Lung (tissue), 17 donors: ENCODE measurements at places on chromosomes 5 and 9. TPM values are rescaled to one million over a fixed set of nuclear protein-coding genes. Genes with fewer than 3 reads are reported as not detected.

Gene LTC4S
- 25.3 TPM for total RNA-seq

Gene ESM1
- total RNA-seq, result 3.8 TPM

- H3K4me1 ChIP-seq, result no peaks in the 10 kb centered on the region
- no peak for DNase-seq
- H3K4me3 ChIP-seq, result no peak overlapping the region
- no peaks in the 10 kb centered on the region for H3K36me3 ChIP-seq
These were observed 214.5 kb downstream of the SEMA5A start for GRCh38 chr5:9331372-9331771.

- no peaks in the 10 kb centered on the region for H3K27me3 ChIP-seq
- peaks cover 2% of the 10 kb centered on the region for H3K4me1 ChIP-seq
- H3K4me3 ChIP-seq, result no peak overlapping the region
- H3K27ac ChIP-seq, result peak overlapping the region; percentile 80
- DNase-seq, result no peak
These were observed 3.9 kb downstream of the MXD3 start for GRCh38 chr5:177307544-177308363.

- peaks cover 5% of the 10 kb centered on the region for H3K4me1 ChIP-seq
- no peak overlapping the region for H3K4me3 ChIP-seq
- DNase-seq, result no peak
These were observed 20.2 kb upstream of the RPL26L1 start for GRCh38 chr5:172939071-172939470.

DNA sequence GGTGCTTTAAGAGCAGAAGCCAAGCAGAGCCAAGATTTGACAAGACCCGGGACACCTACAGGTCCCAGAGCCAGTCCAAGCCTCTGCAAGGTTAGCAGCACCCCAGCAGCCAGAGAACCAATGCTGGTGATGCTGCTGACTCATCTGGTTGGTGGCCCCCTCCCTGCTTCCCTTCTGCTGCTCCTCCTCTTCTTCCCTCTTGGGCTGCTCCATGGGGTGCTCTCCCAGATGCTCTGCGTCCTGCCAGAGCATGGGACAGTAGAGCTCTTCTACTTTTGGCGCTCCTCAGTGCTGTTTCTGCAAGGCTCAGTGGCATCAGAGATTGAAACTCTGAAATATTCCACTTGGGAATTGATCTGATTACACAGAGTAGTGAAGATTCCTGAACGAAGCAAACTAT lies 76.1 kb upstream of the SAP30L start:
- no peaks in the 10 kb centered on the region for H3K27me3 ChIP-seq
- no peak overlapping the region for H3K27ac ChIP-seq
- DNase-seq, result no peak
- H3K36me3 ChIP-seq, result no peaks in the 10 kb centered on the region
